ENCODE measurements at places on chromosomes 2 and 18.

GRCh38 chr2:45892425-45892745 lies 240.9 kb downstream of the PRKCE start:
- DNase-seq, result no peak

GRCh38 chr2:193072647-193073046 lies 877.9 kb upstream of the TMEFF2 start:
- no peak for DNase-seq

- DNase-seq, result no peak
These were observed 80.9 kb upstream of the CTDP1 start for GRCh38 chr18:79598633-79599175.

DNA sequence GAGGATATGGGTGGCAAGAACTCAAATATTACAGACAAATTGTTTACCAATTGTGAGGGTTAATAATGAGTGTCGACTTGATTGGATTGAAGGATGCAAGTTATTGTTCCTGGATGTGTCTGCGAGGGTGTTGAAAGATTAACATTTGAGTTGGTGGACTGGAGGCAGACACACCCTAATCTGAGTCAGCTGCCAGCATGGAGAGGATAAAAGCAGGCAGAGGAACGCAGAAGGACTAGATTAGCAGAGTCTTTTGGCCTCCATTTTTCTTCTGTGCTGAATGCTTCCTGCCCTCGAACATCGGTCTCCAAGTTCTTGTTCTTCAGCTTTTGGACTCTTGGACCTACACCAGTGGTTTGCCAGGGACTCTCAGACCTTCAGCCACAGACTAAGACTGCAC lies 1503.7 kb downstream of the LRP1B start:
- DNase-seq, result no peak

DNA sequence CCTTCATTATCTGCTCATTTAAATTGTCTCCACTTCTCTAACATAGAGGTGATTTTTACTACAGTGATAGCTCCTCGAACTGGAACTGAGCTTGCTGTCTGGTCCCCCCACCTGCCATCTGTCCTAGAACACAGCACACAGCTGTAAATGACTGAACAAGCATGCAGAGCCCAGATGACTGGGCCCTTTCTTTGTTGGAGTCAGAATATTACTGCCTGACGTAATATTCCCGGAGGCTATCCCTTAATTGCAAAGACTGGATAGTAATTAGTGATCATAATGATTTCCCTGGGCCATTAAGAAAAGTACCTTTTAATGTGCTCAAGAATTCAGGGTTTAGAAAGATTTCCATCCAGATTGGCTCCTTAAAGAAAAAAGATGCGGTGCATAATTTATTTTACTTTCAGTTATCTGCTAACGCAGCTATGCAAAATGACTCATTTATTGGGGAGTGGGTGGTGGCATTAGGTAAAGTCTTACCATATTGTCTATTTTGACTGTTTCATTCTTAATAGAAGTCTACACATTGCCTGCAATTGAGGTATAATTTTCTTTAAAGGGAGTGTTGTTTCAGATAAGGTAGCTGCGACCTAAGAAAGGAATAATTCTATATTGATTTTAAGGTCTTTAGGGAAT lies 84.4 kb downstream of the MAP4K4 start:
- no peak for DNase-seq

Measured in stimulated activated CD8-positive, alpha-beta memory T cell treated with anti-CD3 and anti-CD28 coated beads, Interleukin-7, amount 100 ng/mL, for 24 hours (primary cell).